NCI-H82 (cell line): ENCODE measurements at places on chromosomes 7 and 10.
A peak's percentile ranks its signal among the peaks of the same experiment; 100 is the strongest.

GRCh38 chr7:2934984-2935740 lies 91.1 kb upstream of the GNA12 start:
- no peak for DNase-seq

DNA sequence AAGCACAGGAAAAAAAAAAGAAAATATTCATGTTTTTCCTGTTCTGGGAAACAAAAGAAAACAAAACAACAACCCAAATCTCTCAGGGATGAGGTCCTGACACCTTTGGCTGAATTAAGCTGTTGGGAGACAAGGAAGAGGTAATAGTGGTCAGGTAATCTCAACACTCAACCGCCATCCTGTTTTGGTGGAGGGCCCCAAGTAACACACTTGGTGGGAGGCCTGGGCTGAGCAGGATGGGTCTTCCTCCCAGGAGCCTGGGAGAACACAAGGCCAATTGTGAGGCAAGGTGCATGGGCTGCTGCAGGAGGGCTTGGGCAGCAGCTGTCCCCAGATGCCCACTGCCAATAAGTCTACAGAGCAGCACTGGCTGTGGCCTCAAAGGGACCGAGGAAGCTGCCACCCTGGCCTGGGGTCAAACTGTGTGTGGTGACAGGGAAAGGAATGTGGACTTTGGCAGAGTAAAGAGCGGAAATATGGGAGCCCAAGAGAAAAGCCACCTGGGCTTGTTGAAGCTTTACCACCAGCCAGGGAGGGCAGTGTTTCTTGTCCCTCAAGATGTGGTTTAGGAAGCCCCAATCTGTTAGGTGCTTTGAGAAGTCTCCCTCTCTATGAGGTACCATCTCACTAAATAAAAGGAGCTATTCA lies 93.5 kb upstream of the SLC25A13 start:
- DNase-seq: peak; percentile 4

DNA sequence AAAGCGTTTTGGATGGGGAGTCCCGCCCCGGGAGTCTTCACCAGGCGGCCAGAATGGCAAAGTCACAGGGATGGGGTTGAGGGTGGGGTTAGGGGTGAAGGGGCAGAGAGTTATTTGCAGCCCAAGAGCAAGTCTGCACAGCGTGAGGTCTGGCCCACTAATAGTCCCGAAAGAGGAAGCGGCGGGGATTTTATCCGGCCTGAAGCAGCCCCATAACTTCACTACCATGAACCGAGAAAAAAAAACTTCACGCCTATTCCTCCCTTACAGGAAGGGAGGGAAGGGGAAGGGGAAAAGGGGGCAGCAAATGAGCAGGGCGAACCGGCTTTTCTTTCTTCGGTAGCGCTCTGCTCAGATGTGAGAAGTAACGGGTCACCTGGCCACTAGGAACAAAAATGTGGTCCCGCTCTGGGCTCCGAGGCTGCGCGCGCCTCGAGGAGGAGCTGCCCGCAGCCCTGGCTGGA lies 712 bp downstream of the ITPRIP start:
- peak; percentile 17 for DNase-seq

DNA sequence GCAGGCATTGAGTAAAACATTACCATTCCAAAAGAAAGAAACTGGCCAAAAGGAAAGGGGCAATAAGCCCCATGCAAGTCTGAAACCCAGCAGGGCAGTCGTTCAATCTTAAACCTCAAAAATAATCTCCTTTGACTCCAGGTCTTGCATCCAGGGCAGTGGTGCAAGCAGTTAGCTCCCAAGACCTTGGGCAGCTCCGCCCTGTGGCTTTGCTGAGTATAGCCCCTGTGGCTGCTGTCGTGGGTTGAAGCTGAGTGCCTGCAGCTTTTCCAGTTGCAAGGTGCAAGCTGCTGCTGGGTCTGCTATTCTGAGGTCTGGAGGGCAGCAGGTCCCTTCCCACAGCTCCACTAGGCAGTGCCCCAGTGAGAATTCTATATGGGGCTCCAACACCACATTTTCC lies 580.1 kb upstream of the AUTS2 start:
- DNase-seq: peak; percentile 47
